Esophagus squamous epithelium (tissue), 5 donors: ENCODE measurements at places on chromosomes 16 and 17.

DNA sequence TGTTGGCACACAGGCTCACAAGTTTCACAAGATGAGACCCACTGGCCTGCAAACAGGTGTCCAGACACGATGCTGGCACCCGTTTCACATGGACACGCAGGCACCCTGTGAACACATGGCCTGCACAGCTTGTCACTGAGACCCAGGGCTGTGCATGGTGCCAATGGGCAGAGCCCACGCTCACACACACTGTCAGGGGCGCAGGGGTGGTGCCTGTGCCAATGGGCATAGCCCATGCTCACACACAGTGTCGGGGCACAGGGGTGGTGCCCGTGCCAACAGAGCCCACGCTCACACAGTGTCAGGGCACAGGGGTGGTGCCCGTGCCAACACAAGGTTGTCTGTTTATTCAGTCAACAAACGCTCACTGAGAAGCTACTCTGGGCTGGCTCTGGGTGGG lies 29.3 kb downstream of the CTU2 start:
- DNase-seq: no peak

GRCh38 chr17:2723505-2723996 lies 12.0 kb upstream of the CLUH start:
- DNase-seq: no peak

- no peak for DNase-seq
These were observed 10.0 kb upstream of the MRPS23 start for GRCh38 chr17:57859601-57860413.

DNA sequence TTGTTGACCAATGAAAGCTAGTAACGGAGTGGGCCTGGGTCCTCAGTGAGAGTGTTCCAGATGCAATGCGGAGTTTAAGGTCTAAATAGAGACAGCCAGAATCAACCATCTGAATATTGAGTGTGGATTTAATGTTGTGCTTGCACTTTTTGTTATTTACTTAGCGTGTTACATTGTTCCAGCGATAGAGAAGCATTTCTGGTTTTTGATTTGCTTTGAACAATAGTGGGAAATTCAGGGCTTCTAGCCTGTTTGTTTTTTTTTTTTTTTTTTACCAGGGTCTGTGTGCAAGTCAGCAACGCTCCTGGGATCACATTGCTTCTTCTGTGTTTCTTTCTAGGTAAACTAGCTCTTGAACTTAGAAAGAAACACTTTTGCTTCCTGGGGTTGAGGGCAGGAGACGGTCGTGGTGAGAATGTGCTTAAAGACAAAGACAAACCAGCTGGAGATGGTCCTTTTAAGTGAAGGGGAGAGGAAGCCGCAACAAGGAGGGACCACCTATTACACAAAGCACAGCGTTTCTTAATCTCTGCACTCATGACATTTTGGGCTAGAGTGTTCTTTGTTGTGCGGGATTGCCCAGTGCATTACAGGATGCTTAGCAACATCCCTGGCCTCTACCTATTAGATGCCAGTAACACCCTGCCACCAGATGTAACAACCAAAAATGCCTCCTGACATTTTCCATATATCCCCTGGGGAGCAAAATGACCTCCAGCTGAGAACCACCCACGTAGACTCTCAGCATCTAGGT lies 119.2 kb downstream of the MAP2K6 start:
- DNase-seq: no peak

- DNase-seq: no peak
These were observed 25.7 kb downstream of the ARHGAP23 start for GRCh38 chr17:38453951-38454421.

DNA sequence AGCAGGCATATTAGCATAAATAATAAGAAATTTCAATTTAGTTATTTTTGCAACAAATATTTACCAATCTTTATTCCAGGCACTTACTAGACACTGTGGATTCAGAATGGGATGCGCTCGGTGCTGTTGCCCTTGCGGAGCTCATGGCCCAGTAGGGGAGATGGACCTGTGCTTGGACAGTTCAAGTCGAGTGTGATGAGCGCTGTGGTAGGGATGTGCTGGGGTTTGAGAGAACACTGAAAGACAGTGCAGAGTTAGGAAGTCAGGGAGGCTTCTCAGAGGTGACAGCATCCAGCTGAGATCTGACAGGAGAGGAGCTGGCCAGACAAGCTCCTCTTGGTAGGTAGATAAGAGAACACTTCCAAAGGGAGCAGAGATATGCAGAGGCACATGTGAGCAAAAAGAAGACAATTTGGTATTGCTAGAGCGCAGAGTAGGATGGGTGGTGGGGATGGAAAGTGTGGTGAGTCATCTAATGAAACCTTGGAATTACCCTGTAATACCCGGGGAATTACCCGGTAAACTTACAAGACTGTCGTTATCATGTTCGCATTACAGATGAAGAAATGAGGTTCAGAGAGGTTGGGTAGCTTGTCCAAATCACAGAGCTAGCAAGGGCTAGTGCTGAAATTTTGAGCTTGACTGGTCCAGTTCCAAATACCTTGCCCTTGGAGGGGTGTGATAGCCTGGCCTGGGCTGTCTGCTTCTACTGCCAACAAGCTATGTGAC lies 298.1 kb upstream of the N4BP1 start:
- DNase-seq: no peak

GRCh38 chr16:86702824-86703588 lies 124.7 kb downstream of the FOXL1 start:
- DNase-seq: no peak

GRCh38 chr16:3388325-3388724 lies 12.5 kb downstream of the ZSCAN32 start:
- DNase-seq: no peak

GRCh38 chr17:19303367-19303776 lies 59.2 kb downstream of the B9D1 start:
- no peak for DNase-seq

GRCh38 chr16:66510711-66511601 lies 39.0 kb downstream of the TK2 start:
- DNase-seq: no peak

DNA sequence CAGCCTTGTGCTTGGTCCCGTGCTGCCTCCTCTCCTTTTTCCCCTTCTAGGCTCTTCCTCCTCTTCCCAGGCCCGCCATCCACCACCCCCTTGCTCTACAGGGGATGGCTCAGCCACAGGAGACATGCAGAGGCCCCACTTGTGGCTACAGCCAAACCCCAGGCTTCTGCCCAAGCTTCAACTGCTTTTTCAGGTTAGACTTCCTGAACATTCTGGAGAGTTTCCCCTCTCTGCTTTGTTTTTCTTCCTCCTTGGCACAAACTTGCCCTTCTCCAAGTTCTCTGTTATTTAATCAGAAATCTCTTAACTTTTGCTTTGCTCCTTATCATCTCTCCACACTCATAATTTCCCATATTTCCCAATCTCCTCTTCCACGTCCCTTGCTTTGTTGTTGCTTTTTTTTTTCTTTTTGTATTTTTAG lies 18.3 kb upstream of the HAS3 start:
- DNase-seq: no peak

GRCh38 chr16:63337264-63337663 lies 1301.0 kb upstream of the CDH8 start:
- DNase-seq: no peak

DNA sequence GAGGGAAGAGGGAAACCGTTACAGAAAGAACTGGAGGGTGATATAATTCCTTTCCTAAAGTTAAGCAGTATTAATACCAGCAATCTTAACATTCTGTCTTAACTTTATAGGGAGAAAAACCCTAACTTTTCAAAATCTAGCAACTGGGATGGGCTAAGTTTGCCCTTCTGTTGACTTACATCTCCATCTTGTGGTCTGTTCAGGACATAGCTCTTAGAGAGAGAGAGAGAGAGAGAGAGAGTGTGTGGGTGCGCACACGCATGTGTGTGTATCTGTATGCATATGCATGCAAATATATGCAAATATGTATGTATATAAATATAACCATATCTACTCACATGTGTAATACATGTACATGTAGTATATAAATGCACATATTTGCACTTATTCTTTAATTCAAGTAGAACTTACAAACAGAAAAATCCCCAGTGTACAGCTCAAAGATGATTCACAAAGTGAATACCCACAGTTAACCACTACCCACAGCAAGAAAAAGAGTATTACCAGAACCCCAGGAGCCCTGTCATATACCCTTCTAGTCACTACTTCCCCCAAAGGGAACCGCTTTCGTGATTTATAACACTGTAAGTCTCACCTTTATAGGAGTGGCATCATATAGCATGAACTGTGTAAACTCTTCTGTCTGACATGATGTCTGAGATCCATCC lies 46.5 kb downstream of the STX8 start:
- no peak for DNase-seq

DNA sequence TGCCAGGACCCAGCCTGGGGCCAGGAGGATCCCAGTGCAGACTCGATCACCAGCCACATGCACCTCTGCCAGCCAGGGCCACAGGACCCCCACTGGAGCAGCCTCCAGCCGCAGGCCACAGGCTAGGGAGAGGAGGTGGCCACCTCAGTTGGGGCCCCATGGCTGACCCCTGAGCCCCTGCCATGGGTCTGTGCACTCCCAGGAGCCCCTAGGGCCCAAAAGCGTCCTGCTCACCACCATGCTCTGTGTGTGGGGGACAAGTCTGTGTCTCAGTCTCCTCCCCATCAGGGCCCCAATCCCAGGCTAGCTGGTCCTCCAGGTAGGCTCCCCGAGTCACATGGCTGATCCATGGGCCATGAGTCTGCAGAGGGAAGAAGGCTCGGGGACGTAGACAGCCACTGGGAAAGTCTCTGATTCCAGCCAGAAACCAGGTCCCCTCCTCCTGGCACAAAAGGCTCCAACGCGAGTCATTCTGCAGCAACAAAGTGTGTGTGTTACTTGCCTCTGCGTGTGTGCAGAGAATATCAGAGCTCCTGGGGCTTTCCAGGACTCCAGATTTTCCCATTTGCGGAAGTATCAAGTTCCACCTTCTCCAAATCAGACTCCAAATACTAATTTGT lies 6.1 kb upstream of the PRSS8 start:
- no peak for DNase-seq

DNA sequence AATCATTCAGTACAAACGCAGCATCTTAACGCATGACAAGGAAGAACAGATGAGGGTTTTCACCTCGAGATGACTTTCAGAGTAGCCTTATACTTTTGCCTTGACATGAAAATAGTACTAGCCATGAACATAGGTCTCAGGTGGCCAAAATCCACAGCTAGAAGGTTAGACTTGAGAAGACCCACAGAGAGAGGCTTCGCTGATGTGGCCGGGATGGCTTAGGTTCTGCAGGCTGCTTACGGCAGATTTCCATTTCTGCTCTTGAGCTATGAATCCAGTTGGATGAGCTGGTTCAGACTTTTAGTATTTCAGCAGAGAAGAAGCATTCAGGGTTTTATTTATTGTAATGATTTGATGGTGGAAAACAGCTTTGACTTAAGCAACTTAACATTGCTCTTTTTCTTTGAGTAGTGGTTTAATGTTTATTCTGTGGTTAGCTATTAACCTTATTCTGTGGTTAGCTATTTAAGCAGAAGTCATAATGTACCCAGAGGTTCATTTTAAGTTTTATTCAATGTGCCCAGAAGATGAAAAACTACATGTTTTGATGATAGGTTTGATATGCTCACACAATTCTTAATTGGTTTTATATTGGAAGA lies 7.6 kb downstream of the KRT24 start:
- DNase-seq: no peak

GRCh38 chr17:1104222-1104621 lies 75.6 kb downstream of the ABR start:
- no peak for DNase-seq

DNA sequence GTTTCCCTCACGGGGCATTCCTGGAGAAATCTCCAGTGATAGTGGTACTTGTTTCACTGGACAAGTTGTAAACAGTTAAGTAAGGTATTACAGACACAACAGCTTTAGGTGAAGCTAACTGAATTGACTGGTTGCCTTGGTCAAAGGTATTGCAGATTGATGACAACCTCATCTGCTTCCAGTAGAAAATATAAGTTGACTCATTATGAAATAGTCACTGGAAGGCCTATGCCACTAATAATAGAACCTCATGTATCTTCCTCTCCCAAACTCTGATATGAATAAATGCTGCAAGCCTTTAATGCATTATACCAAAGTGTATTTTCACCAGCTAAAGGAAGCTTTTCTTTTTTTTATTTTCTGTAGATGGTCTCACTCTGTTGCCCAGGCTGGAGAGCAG lies 44.8 kb downstream of the GLG1 start:
- no peak for DNase-seq

- DNase-seq: no peak
These were observed 345.4 kb downstream of the PMP22 start for GRCh38 chr17:14919631-14920213.

- DNase-seq: no peak
These were observed 31.7 kb upstream of the ETV4 start for GRCh38 chr17:43577664-43578403.

GRCh38 chr16:908526-909155 lies 62.1 kb downstream of the LMF1 start:
- no peak for DNase-seq

GRCh38 chr16:48862087-48862532 lies 252.1 kb upstream of the N4BP1 start:
- no peak for DNase-seq

- DNase-seq: no peak
These were observed 13.4 kb downstream of the FLYWCH1 start for GRCh38 chr16:2924901-2925755.

- DNase-seq: no peak
These were observed 23.6 kb downstream of the ZNF469 start for GRCh38 chr16:88406096-88407041.

- DNase-seq: no peak
These were observed 302.7 kb upstream of the IRX3 start for GRCh38 chr16:54589326-54589725.

DNA sequence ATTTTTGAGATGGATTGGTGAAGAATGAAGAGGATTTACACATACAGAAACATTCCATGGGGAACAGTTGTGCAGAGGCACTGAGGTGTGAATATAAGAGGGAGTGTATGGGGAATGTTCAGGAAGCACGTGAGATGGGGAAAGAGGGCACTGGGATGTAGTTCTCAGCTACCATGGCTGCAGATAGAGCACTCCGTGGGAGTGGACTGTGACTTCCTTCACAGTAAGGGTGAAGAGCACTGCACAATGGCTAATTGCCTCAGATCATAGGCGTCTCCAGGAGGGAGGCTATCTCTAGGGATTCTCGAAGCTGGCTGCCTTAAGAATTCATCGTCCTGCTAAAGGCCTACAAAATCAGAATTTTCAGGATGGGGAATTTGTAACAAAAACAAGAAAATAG lies 7.0 kb downstream of the YPEL2 start:
- no peak for DNase-seq

DNA sequence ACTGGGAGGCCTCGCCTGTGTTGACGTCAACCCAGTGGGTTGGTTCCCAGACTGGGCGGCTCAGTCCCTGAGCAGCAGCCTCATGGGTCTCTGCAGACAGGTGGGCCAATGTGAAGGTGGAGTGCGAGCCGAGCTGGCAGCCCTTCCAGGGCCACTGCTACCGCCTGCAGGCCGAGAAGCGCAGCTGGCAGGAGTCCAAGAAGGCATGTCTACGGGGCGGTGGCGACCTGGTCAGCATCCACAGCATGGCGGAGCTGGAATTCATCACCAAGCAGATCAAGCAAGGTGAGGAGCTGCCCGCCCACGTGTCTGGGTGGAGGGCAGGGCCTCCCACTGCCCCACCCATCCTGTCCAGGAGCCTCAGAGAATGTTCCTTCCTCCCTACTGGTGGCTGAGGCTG lies 44.1 kb downstream of the MRC2 start:
- no peak for DNase-seq
